Activated CD4-positive, alpha-beta T cell treated with anti-CD3 and anti-CD28 coated beads, Interleukin-2, amount 10 ng/mL, durations not matched to agents 7 days and 5 days (primary cell): ENCODE measurements at places on chromosomes 12 and 14.

- no peak for DNase-seq
These were observed 24.1 kb downstream of the PRIMA1 start for GRCh38 chr14:93764211-93764659.

DNA sequence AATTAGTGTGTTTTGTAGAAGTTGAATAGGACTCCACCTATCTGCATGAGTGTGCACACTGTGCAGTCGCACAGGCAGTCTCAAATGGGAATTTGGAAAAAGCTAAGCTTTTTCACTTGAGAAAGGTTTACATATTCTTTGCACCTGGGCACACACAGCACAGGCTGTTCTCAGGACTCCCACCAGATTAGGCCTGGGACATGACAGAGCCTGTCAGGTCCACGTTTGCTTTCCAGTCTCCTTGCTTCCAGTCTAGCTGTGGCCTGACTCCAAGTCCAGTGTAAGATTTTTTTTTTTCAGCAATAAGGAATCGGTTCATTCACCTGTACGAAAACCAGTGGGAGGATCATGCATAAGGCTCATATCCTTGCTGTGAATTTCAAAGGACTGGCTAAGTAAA, 181.3 kb downstream of the ZFP36L1 start:
- DNase-seq: no peak

- DNase-seq: no peak
These were observed 27.7 kb downstream of the ARHGAP5 start for GRCh38 chr14:32104803-32105202.

DNA sequence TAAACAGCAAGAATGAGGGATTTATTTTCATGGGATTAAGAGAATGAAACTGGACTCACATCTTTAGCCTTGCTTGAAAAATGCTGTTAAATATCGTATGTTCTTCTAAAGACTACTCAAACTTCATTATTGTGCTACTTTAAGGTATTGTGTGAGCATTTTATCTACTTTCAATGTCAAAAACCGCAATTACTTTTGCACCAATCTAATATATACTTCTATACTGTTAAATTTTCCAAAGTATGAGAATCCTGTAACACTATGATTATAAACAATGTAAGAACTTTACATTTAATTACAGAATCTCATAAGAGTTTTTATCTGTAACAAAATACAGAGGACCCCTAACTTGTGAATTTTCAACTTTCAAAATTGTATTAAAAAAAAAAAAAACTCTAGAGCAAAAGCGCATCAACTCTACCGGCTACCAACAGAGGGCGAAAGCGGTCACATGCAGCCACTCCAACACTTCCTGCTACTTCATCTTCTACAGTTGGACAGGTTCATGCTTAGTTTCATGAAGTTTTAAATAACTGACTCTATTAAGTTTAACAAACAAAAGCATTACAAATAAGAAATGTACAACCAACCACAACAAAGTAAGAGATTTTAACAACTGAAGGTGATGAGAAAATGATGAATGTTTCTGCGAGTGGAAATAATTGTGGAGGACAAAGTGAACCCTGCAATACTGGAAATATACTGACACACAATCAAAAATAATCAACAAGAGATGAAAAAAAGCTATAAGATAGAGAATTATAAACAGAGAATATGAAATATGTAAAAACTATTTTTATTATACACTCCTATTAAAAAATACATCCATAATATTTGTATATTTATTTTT, 210.9 kb downstream of the MED13L start:
- DNase-seq: peak; percentile 65

- DNase-seq: no peak
These were observed 2.4 kb upstream of the KRT8 start for GRCh38 chr12:52907092-52907810.

GRCh38 chr12:56104815-56105608, 653 bp downstream of the PA2G4 start:
- peak; percentile 28 for DNase-seq

GRCh38 chr12:69388371-69388770, 28.8 kb downstream of the YEATS4 start:
- DNase-seq: no peak

- no peak for DNase-seq
These were observed 11.8 kb downstream of the P2RX7 start for GRCh38 chr12:121144416-121144914.

GRCh38 chr14:98227000-98227726, 1044.8 kb downstream of the BCL11B start:
- DNase-seq: peak; percentile 44

- DNase-seq: no peak
These were observed 13.0 kb upstream of the NR1H4 start for GRCh38 chr12:100460702-100461101.

DNA sequence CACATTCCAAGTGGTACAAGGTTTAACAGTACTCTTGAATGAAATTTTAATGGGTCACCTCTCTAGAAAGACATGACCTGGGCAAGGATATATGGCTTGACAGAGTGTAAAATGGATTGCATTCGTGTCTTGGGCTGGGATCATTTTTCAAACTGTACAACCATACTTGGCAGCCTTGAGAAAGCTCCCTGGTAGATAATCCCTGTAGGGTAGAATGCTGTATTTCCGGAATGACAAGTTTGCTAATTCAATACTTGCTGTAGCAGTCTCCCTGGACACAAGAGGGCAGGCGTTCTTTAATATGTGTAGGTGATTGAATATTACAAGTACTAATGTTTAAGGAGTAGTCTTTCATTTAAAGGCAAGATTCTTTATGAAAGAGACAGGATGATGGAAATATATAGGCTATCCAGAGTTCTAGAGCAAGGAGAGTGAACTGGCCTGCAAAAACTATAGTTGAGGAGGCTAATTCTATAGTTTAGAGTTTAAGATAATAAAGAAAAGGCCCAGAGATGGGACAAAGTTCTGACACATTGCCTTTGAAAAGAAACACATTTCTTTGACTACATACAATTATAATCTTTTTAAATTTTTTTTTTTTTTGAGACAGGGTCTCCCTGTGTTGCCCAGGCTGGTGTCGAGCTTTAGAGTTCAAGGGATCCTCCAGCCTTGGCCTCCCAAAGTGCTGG, 53.4 kb downstream of the PLBD1 start:
- DNase-seq: no peak

GRCh38 chr14:35285168-35286002, 6.8 kb upstream of the PSMA6 start:
- peak; percentile 26 for DNase-seq

DNA sequence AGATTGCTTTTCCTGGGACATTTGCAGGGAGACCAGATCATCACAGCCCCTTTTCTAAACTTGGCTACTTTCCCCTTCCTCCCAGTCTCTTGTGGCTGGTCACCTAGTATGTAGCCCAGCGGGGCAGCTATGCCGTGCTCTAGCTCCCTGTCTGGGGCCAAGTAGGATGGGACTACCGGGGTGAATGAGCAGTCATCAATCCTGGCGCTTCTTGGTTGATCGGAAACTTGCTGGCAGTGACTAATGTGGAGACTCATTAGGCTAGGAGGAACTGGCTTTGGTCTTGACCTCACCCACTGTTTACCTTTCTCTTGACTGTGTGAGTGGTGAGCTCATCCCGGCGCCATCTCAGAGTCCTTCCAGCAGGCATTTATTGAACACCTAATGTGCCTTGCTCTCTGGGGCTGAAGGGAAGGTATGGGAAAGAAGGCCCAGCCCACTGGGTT, 15.9 kb downstream of the PLEKHG3 start:
- DNase-seq: no peak

GRCh38 chr14:53956427-53957201, at the start of gene BMP4:
TSS of gene BMP4 (minus strand) at chr14:53956825. CDS start at chr14:53952222, 4,603 bp downstream.
- peak; percentile 21 for DNase-seq

GRCh38 chr14:68208218-68208617, 388.6 kb downstream of the RAD51B start:
- no peak for DNase-seq

- no peak for DNase-seq
These were observed 21.6 kb upstream of the CDK2AP1 start for GRCh38 chr12:123293178-123293760.

GRCh38 chr14:33938131-33938949, 12.5 kb downstream of the EGLN3 start:
- no peak for DNase-seq

GRCh38 chr12:123396954-123397353, 13.0 kb downstream of the KMT5A start:
- DNase-seq: no peak

GRCh38 chr12:100862676-100863075, 68.1 kb downstream of the ANO4 start:
- no peak for DNase-seq

GRCh38 chr12:20547816-20548575, 147.1 kb upstream of the SLCO1C1 start:
- no peak for DNase-seq

DNA sequence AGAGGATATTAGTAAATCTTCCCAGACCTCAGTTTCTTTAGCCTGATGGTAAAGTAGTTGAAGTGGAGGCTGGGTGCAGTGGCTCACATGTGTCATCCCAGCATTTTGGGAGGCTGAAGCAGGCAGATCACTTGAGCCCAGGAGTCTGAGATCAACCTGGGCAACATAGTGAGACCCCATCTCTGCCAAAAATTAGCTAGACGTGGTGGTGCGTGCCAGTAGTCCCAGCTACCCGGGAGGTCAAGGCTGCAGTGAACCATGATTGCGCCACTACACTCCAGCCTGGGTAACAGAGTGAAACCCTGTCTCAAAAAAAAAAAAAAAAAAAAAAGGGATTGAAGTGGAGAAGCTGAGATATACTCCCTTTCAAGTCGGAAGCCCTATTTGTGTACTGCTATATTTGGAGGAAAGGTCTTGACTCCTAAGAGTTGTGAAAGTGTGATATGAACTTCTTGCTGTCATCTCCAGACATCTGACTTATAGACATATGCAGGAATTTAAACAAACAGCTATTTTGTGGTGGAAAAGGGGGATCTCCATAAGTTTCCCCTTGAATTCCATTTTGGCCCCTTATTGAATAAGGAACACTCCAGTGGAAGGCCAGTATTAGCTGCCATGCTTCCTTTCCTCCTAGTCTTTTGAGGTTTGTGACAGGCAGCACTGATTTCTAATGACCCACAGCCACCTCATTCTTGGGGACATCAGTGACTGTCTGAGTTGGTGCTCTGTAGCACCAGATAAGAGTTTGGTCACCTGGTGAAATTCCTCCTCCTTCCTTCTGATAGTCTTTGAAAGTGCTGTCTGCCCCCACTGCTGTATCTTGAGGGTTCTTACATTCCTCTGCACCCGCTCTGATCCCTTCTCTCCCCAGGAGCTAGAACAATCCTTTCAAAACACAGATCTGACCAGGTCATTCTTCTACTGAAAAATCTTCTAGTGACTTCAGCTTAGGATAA, 7.4 kb downstream of the ELK3 start:
- DNase-seq: no peak

DNA sequence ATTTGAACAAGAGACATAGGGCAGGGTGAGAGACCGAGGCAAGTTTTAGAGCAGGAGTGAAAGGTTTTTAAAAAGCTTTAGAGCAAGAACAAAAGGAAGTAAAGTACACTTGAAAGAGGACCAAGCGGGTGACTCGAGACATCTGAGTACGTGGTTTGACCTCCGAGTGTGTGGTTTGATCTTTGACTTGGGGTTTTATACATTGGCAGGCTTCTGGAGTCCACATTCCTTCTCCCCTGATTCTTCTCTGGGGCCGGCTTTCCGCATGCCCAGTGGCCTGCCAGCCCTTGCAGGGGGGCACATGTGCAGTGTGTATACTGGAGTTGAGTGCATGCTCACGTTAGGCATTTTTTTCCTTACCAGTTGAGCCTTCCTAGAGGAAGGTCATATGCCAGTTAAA, 96.3 kb downstream of the SLC15A4 start:
- no peak for DNase-seq

GRCh38 chr12:28652239-28652638, 462.0 kb downstream of the CCDC91 start:
- no peak for DNase-seq

DNA sequence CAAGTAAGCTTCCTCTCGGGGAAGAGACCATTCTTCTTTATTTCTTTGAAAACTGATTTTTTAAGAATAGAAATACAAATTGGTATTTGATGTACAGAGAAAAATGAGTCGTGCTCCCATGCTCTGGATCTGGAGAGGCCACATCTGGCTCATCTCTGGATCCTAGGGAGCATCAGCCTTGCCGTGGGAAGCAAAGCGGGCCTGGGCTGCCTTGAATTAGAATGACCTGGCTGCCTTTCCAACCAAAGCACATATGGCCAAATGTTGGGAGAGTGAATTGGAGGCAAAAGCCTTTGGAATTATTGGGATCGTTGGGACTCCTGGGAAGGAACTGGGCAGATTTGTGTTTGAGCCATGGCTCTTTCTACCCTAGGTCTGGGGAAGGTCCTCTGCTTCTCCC, 80.0 kb downstream of the SLC25A47 start:
- DNase-seq: no peak

DNA sequence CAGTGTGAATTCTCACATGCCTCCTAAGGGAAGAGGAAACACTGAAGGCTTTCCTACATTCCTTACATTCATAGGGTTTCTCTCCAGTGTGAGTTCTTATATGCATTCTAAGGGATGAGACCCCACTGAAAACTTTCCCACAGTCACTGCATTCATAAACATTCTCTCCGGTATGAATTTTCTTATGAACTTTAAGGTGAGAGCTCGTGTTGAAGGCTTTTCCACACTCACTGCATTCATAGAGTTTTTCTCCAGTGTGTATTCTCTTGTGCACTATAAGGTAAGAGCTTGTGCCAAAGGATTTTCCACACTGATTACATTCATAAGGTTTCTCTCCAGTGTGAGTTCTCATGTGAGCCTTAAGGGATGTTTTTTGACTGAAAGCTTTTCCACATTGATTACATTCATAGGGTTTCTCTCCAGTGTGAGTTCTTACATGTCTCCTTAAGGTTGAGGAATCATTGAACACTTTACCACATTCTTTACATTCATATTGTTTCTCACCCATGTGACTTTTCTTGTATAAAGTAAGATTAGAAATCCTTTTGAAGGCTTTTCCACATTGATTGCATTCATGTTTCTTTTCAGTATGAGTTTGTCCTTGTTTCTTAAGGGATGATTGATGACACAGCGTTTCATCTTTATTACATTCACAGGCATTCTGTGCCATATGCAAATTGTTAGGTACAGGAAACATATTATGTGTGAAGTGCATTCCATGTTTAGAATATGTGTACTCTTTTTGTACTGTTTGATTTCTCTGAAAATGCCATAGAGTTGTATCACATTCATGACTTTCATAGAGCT, 9.5 kb downstream of the ZNF891 start:
- DNase-seq: no peak
